ENCODE measurements at places on chromosomes 6 and 20.

DNA sequence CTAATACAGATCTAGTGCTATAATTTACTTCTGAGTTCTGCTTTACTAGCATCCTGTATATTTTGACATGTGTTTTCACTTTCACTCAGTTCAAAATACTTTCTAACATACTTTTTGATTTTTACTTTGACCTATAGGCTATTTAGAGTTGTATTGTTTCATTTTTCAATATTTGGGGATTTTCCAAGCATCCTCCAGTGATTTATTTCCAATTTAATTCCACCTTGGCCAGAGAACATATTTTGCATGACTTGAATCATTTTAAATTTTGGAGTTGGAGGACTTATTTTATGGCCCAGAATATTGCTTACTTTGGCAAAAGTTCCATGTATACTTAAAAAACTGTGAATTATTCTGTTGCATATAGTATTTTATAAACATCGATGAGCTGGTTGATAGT lies 1215.6 kb upstream of the MAP3K7 start:
- no peak for DNase-seq

GRCh38 chr6:21999012-21999528 lies 297.8 kb downstream of the PRL start:
- no peak for DNase-seq

DNA sequence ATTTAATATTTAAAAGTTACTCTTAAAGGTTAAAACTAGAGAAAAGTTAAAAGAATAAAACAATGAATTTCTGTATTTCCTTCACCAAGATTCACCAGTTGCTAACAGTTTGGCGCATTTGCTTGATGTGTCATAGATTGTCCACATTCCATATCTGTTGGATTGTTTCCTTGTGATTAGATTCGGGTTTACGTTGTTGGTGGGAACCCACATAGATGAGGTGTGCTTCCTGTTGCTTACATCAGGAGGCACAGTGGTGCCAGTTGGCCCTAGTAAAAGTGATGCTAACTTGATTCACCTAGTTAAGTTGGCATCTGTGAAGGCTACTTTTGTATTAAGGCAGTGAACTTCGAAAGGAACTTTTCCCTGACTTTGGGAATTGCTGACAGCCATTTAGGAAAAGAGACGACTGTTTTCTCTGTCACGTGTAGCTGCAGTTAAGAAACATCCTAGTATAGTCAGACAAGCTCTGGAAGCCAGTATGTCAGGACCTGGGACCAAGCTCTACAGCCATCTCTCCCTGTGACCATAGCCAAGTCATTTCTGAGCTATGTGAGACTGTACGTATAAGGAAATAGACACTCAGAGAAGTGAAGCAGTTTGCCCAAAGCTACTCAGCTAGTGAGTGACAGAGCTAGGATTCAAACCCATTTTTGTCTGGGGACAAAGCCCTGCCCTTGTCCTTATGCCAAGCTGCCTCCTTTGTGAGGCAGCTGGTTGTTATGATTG lies 49.0 kb downstream of the PPARD start:
- no peak for DNase-seq

GRCh38 chr6:163177892-163178420 lies 236.6 kb upstream of the QKI start:
- no peak for DNase-seq

DNA sequence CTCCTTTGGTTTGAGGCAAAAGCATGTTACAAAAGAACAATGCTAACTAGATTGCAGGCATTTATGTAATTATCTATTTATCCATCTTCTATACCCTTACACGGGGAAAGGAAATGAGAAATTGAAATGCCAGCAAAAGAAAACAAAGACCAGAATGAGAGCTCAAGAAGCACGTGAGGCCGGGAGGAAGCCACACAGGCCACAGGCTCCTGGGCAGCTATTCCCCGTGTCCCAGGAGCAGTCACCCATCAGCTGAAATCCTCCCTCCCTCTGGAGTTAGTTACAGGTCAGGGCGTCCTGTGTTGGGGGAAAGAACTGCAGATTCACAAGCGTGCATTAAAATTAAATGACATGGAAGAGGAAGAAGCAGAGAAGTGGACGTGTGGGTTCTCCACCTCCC lies 64.7 kb upstream of the RPS6KA2 start:
- no peak for DNase-seq

DNA sequence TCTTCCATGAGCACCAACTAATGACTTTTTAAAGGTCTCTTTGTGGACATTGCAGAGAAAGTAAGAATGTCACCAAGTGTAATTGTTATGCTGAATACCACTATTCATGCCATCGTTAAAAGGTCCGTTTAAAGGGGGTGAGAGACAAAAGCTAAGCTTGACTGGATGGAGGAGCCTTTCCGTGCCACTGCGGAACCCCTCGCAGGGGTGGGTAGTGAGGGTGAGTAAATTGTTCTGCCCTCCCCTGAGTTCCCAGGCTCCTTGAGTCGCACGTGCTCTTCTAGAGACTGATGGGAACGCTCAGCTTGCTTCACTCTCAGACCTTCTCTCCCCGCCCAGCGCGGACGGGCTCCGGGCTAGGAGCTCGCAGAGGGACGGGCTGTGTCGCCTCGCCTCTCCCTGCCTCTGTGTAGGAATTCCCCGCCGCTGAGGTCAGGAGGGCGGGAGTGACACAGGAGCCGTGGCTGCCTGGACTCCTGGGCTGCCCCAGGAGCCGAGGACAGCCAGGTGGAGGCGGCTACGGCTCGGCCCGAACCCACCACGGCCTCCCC lies 314.8 kb upstream of the QKI start:
- DNase-seq, result no peak

DNA sequence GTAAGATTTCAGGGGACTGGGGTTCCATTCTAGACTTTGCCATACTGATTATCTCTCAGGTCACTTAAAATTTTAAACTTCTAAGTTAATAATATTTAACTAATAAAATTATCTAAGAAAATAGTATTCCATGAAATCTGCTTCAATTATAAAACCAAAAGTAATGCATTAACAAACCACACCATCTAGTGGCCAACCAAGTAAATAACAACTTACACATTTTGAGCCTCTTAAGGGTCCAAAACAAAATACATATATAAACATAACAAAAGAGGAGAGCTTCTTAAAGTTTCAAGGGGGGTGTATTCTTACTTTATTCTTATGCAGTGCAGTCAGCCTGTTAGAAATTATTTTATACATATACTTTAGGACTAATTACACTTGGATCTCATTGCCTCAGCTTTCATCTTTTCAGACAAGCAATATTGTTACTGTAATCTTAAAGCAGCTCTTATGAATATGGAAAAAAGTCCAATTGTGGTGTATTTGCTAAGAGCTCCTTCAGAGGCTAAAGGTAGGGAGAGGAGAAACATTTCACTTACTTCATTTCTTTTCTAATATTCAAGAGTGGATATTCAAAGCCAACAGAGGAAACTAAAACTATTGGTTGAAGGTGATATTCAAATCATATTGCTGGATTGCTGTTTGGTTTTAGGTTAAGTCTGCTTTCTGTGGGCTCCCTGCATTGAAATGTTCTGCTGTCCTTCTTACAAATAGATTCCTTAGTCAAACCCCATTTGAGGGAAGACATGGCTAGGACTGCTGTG lies 199.7 kb upstream of the SIM1 start:
- no peak for DNase-seq

GRCh38 chr6:168410554-168411011 lies 30.4 kb upstream of the SMOC2 start:
- DNase-seq, result peak; percentile 44

DNA sequence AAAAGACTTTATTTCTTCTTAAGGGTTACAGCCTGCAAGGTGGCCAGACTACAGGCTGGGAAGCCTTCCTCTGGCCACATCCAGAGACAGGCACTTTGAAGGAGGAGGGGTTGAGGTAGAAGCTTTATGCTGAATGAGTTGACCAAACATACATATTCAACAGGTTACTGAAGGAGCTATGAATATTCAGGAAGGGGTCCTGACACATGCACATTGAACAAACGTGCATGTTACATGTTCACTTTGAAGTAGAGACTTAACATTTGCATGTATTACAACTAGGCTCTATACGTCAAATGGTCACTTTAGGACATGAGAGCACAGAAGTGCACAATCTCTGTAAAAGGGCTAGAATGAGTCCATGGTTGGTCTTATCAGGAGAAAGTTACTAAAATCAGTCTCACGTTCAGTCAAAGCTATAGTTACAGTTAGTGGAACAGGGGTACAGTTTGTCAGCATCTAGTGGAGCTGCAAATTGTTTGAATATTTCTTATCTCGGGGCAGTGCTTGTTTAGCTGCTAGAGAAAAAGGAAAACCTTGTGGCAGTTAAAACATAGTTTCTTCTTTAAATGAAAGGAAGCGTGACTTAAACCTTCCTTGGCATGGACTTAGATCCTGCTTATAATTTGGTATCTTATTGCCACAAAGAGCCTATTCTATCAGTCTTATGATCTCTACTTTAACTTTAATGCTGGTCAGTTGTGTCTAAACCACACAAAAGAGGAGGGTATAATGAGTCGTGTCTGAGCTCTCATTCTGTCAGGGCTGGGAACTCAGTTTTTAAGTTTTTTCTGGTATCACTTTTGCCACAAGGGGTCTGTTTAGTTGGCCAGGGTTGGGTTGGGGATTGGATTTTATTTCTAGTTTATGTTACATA lies 4.6 kb upstream of the ZSCAN9 start:
- DNase-seq, result no peak

- no peak for DNase-seq
Measured at GRCh38 chr6:42047790-42048405, 2.4 kb upstream of the TAF8 start.

GRCh38 chr20:61986762-61987321 lies 78.8 kb downstream of the TAF4 start:
- no peak for DNase-seq

DNA sequence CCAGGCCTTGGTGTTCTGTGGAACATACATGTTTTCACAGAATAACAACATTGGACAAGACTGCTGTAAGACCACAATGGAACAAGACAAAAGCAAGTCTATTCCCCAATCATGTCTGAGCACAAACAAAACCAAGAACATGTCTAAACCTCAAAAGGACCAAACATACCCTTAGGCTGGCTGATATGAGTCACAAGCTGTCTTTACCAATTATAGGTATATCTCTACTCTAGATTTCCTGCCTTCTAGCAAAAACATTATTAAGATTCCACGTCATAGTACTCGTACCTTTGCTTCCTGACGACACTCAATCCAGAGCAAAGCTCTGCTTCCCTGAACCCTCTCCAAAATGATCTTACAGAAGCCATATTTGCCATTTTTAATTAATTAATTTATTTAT lies 15.4 kb upstream of the L3MBTL1 start:
- DNase-seq, result no peak

DNA sequence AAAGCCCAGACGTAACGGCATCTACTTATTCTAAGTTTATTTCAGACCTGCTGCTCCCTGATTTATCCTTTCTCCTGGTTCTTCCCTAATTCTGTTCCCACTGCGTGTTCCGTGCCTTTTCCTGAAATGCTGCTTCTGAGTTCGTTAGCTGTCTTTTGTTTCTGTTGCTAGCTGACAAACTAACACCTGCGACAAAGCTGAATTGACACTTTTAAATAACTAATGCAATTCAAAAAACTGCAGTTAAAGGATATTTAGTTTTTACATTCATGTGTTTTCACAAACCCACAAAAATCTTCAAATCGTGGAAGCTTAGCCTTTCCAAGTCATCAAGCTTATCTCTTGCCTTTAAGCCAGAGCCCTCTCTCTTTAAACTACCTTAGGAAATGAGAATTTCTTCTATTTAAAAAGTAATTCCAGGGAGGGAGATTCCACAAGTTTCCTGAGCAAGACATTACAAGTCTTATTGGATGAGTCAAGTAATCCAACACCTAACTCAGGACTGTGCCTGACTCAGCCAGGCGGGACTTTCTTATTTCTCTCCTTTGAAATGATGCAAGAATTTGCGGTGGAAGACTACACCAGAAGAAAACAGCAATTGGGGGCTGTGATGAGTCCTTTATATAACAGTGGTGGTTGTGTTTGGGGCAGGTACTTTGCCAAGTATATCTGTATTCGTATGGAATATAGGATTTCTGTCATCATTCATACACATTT lies 6.3 kb downstream of the ADTRP start:
- DNase-seq, result no peak

DNA sequence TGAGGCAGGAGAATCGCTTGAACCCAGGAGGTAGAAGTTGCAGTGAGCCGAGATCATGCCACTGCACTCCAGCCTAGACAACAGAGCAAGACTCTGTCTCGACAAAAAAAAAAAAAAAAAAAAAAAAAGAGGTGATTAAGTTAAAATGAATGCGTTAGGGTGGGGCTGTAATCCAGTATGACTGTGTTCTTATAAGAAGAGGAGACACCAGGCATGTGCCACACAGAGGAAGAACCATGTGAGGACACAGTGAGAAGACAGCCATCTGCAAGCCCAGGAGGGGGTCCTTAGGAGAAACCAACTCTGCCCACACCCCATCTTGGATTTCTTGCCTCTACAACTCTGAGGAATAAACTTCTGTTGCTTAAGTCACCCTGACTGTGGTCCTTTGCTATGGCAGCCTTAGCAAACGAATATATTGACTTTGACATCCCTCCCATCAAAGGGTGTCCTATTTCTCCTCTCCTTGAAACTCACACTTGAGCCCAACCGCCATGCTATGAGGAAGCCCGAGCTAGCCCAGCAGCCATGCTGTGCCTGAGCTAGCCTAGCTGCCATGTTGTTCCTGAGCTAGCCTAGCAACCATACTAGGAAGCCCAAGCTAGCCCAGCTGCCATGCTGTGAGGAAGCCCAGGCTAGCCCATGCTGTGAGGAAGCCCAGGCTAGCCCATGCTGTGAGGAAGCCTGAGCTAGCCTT lies 15.8 kb upstream of the PPP1R16B start:
- no peak for DNase-seq

DNA sequence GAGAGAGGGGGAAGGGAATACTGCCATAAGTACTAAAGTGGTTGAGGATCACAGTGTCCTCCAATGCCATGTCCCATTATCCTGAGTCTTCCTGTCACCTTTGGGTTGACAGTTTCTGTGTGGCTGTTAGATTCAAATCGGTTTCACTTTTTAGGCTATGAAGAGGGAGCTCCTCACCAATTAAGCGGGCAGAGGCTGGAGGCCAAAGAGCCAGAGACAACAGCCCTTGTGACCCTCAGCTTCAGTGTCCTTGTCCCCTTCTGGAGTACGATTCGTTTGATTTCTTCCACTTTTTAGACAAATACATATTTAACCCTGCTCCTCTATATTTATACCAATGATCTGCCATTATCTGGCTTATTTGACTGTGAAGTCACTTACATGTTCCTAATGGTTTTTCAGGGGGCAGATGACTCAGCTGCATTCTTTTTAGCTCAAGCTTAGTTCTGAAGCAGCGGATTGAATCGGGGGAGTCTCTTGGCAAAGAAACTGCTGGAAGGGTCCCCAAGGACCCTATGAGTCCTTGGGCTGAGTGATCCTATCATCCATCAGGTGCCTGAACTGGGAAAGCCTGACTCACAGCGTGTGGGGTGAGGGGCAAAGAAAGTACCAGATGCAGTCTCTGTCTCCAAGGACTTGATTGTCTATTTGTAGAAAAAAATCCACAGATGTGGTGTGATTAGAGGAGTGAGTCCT lies 18.2 kb downstream of the FERMT1 start:
- DNase-seq, result no peak

GRCh38 chr20:56634307-56634706 lies 5.2 kb downstream of the TFAP2C start:
- DNase-seq, result no peak

DNA sequence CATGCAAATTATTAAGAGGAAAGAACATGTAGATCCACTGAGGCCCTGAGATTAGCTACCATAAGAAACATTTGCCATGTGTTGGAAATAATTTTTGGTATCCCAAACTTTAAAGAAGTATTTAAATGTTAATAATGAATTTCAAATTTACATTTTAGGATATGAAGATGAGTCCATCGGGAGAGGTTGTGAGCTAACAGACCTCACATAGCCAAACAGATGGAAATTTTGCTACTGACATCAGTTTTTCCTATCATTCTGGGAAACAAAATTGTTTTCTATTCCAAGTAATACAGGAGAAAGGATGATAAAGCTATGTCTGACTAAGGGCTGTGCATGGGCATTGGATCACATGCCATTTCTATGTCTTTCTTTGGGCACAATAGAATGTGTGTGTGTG lies 809.6 kb downstream of the TENT5A start:
- DNase-seq, result no peak

Measured in left forelimb (tissue), 1 donor.